ENCODE measurements at places on chromosomes 5 and 9. TPM values are rescaled to one million over a fixed set of nuclear protein-coding genes. Genes with fewer than 3 reads are reported as not detected.

Gene PCDHB12
- 0.16 TPM for total RNA-seq

Gene STPG3
- total RNA-seq = not detected

Gene STING1
- 42.2 TPM for total RNA-seq

Gene OR4F3
- total RNA-seq = not detected

Gene CTNND2
- not detected for total RNA-seq

Gene PHYHD1
- total RNA-seq = 16.3 TPM
